Esophagus muscularis mucosa (tissue), 4 donors: ENCODE measurements at places on chromosomes 2 and 18. TPM values are rescaled to one million over a fixed set of nuclear protein-coding genes. Genes with fewer than 3 reads are reported as not detected.

GRCh38 chr2:85446296-85447221, 28.0 kb downstream of the SH2D6 start:
- no peak for DNase-seq

DNA sequence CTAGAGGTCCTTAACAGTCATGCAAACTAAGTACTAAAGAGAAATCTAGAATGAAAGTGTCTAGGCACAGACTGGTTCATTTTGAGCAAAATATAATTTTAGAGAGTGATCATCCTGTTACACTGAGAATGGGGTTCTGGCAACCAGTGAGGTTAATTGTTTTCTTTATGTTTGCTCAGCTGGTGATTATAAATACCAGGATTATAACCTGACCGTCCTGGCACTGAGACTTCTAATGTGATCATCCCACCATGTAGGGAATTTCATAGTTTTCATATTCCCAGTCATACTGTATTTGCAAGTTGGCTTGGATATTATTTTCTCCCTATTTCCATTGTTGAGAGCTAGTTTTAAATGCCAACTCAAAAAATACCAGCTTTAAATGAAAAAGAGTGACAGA, 852.5 kb upstream of the LRATD1 start:
- no peak for DNase-seq

The UGT1A1 gene
- total RNA-seq: not detected

- DNase-seq: no peak
Measured at GRCh38 chr2:131105950-131106801, 1.0 kb downstream of the PLEKHB2 start.

GRCh38 chr18:28040211-28040610, 136.7 kb downstream of the CDH2 start:
- no peak for DNase-seq

GRCh38 chr2:134679745-134680144, 39.1 kb downstream of the TMEM163 start:
- DNase-seq: peak; percentile 60

GRCh38 chr2:100359576-100359975, 37.3 kb upstream of the LONRF2 start:
- no peak for DNase-seq

DNA sequence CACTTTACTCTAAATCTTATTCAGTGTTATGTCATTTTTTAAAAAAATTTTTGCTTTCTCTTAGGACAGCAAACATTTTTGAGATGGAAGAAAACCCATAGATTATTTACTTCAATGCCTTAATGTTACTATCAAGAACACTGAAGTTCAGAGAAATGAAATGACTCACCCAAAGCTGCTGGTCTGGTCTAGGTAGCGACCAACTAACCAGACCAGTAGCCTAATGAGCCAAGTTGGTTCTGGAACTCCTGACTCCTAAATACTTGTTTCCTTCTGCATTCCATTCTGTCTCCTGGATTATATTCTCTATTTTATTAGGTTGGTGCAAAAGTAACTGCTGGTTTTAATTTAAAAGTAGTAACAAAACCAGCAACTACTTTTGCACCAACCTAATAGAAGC, 35.4 kb downstream of the SLC8A1 start:
- no peak for DNase-seq

DNA sequence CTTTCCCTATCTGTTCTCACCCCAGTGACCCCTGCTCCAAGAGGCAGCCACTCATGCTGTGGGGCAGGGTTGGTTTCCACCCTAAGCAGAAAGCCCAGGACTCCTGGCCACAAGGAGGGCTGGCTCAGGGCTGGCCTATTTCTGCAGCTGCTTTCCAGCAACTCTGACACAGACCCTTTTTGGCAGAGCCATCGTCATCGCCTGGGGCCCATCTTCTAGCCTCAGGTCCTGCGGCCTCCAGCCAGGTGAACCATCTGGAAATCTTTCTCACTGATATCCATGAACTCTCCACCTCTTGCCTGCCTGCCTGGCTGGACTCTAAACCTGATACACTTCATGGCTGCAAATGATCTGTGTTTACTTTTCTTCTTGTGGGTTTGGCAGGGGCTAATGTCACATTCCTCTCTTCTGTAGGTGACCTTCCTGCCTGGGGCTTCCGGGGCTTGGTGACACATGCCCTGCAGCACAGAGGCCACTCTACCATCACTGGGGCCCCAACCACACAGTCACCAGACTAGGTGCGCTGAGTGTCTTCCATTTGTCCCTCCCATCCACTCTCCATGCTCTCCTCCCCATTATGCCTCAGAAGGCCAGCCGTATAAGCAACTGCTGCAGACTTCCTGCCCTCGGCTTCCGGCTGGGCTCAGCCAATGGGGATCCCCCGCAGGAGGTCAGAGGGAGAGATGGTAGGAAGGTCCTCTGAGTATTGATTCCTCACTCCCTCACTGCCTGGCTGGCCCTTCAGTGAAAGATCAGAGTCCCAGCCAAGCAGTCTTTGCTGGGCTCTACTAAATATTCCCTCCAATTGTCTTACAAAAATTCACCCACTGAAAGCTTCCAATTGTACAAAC, 9.7 kb upstream of the COPS8 start:
- peak; percentile 84 for DNase-seq

DNA sequence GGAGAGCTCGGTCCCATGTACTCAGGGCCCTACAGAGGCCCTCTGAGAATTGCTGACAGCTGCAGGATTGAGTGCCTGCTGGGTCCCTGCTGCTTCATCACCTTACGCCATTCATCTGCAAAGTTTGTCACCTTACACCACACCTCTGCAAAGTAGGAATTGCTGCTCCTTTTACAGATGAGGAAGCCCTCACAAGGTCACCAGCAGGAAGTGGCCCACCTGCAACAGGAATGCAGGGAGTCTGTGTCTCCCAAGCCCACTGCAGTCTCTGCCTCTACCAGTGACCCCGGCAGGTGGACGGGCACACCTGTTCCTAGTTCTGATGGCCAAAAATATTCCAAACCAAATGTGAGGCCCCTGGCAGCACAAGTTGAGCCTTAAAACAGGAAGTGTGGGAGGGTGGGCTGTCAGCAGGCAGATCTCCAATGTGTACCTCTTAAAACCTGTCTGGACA, 441.4 kb downstream of the NBAS start:
- DNase-seq: no peak

The RGPD4 gene
- not detected for total RNA-seq

The CPO gene
- 0.33 TPM for total RNA-seq

- DNase-seq: no peak
Measured at GRCh38 chr2:180077295-180077906, 70.3 kb upstream of the CWC22 start.

- DNase-seq: no peak
Measured at GRCh38 chr2:9739531-9739964, 103.7 kb upstream of the TAF1B start.
